ENCODE measurements at places on chromosomes 7 and 10.

- no peak for DNase-seq
These were observed 374.7 kb upstream of the VWC2 start for GRCh38 chr7:49398746-49399145.

DNA sequence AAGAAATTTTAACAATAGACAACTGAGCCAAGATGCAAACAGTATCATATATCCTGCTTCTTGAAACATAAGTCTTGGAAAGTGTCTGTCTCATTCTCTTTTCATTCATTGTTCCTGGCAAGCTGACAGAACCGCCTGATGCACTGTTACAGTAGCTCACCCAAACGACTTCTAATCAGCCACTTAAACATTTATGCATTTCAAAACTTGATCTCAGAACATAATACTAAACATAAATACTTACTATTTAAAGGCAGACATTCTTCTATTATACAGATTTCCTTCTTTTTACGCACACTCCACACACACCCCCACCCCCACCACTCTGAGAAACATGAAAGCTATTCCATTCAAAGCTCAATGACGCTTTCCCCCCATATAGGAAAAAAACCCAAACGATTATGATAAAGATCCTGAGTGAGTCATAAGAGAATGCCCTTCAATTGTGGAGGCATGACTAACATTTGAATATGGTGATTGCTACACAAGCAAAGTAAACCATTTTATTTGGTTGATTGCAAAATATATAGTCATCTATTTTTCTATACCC, 30.5 kb downstream of the SHTN1 start:
- DNase-seq: no peak

DNA sequence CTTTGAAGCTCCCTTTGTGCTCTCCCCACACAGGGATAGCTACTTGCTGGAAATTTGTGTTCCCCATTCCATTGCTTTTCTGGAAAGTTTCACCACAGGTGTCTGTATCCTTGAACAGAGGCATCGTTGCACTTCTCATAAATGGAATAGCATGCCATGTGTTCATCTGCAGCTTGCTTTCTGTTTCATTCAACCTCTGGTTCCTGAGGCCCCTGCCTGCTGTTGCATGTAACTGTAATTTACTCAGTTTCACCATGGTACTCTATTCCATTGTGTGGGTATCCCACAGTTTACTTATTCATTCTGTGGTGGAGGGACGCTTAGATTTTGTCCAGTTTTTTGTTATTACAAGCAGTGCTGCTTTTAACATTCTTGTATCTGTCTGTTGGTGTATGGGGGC, 32.0 kb downstream of the EEPD1 start:
- no peak for DNase-seq

GRCh38 chr10:85651497-85651882, 715.1 kb downstream of the GRID1 start:
- DNase-seq: no peak
